NCI-H526 (cell line): ENCODE measurements at places on chromosomes 5 and 9.

DNA sequence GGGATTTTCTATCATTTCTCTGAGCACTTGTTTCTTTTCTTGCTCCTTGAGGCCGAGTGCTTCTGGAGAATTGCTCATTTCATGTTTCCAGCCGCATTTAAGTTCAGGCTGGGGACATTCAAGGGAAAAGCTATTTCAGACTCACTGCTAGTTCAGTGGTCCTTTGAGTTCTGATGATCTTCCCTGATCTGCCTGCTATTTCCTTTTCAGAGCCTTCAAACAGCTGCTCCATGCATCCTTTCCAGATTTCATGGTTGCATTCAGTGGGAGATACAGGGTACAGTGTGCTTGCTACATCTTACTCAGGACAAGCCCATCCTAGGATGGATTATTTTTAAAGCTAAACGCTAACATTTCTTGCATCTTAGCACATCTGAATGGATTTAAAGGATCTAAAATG, 14.7 kb downstream of the NDUFS4 start:
- no peak for DNase-seq

GRCh38 chr9:93992830-93993229, 37.7 kb upstream of the BARX1 start:
- no peak for DNase-seq

DNA sequence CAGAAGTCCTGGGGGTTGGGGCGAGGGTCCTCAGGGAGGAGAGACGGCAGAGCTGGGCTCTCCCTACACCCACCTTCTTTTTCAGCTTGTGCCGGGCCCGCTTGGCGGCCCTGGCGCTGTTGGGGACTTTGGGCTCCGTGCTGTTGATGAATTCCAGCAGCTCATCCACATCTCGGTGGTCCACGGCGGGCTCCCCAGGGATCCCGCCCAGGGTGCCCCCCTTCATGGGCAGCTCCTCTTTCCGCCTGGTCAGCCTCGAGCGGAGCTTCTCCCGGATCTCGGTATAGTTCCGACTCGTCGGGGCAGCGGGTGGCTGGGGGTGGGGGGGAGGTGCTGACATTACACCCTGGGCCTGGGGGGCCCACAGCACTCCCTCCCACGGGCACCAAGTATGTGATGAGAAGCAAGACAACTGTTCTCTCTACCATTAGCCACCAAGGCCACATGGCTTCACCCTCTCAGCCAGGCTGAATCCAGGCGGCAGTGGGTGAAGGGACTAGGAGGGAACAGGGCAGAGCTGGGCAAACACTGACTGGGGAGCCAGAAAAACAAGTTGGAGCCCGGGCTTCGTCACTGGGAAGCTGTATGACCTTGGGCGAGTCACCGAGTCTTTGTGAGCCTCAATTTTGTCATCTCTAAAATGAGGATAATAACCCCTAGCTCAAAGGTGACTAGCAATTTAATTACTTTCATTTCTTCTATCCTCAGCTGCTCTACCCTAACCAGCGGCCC, 14.6 kb upstream of the DDX41 start:
- no peak for DNase-seq

GRCh38 chr5:95909738-95910137, 51.9 kb downstream of the ELL2 start:
- DNase-seq: no peak

- DNase-seq: no peak
Measured at GRCh38 chr5:68149189-68149588, 66.4 kb upstream of the PIK3R1 start.

GRCh38 chr5:114065912-114066311, 296.0 kb upstream of the KCNN2 start:
- no peak for DNase-seq

DNA sequence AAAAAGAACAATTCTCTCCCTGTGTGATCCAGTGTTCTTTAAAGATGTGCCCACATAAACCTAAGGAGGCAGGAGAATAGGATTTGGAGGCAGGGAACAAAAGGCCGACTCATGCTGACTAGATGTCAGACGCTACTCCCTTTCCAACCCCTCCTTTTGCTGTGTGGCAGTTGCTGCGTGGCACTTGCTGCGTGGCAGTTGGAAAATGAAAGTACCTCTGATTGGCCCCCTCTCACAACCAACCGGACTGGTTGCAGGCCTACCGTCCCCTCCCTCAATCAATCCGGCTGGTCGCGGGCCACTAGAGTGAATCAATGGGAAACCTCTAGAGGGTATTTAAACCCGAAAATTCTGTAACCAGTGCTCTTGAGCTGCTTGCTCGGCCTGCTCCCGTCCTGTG, 551.0 kb downstream of the KIF4B start:
- no peak for DNase-seq

DNA sequence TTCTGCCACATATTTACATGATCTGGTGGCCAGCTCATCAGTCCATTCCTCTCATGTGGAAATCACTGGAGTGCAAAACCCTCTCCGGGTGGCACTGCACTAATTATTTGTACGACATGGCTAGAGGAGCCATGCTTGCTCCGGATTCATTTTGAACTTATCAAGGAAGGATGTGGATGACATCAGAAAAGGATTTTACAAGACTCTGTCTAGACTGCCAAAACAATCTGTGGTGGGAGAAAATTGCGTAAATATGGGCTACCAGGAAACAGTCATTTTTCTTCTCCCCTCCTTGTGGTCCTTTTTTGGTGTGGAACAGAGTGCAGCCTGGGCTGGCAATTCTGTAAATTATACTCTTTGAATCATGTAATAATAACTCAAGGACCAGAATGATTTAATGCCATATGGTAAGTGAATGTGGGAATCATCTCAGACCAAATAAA, 123.4 kb upstream of the IFNE start:
- no peak for DNase-seq

GRCh38 chr5:16669776-16670175, 53.0 kb upstream of the RETREG1 start:
- no peak for DNase-seq

DNA sequence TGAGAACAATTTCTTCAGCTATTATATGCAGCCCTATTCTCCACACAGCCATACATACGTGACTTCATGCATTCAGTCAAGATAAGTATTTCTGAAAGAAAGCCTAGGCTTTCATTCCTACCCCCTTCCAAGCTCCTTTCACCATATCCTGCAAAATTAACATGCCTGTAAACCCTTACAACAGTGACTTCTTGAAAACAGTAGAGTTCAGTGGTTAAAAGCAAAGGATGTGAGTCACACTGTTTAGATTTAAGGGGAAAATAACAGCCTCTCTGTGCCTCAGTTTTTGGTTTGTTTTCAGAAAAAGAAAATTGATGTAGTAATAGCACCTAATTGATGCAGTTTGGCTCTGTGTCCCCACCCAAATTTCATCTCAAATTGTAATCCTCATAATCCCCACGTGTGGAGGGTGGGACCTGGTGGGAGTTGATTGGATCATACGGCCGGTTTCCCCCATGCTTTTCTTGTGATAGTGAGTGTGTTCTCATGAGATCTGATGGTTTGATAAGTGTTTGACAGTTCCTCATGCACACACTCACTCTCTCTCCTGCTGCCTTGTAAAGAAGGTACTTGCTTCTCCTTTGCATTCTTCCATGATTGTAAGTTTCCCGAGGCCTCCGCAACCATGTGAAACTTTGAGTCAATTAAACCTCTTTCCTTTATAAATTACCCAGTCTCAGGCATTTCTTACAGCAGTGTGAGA, 264.8 kb downstream of the CETN3 start:
- no peak for DNase-seq

GRCh38 chr5:74810915-74811314, 43.9 kb downstream of the NSA2 start:
- DNase-seq: no peak

- DNase-seq: no peak
Measured at GRCh38 chr9:18233311-18233710, 240.6 kb upstream of the ADAMTSL1 start.

DNA sequence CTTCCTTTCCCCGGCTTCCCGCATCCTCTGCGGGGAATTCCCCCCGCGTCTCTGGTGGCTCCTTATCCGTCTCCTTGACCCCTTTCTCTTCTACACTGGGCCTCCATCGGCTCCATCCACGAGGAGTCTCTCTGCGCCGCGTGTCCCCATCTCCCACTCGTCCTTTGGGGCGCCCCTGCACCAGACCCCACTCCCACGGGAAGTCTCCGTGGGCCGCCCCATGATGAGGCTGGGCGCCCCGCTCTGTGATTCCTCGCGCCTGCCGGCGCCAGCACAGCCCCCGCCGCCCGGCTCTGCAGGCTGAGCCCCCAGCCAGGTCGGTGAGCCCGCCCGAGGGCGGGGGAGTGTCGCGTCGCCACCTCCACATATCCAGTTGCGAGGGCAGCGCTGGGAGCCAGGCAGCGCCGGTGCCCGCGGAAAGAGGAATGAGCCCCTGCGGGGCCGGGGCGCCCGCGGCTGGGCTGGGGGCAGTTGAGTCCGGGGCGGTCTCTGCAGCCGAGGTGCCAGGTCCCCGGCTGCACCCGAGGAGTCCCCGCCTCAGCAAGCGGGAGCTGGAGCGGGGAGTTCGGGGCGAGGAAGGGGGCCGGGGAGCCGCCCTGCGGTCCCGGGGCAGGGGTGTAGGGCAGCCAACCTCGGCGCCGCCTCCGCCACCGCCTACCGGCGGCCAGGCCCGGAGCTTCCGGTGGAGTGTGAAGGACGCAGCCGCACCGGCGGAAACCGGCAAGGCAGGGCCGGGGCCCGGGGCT, 2.1 kb upstream of the TRAF1 start:
- DNase-seq: peak; percentile 67

- no peak for DNase-seq
Measured at GRCh38 chr5:138654281-138654867, 79.2 kb upstream of the HSPA9 start.

DNA sequence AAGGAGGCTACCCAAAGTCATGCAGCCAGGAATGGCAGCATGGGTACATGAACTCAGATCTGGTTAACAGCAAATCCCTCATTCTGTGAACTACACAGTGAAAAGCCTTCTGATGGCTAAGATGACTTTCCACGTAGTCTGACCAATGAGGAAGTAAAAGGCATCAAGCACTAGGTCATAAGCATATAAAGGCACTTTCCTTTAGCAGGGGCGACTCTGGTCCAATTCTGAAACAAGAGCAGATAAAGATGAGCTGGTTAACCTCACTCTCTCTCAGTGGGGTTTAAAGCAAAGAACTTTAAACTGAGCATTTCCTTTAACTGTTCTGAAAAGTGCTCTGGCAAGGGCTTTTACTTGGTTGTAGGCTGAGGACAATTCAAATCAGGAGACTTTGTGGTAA, 21.1 kb downstream of the PSMB7 start:
- no peak for DNase-seq

GRCh38 chr5:40396317-40396716, 283.4 kb upstream of the PTGER4 start:
- no peak for DNase-seq

- DNase-seq: no peak
Measured at GRCh38 chr5:171155621-171156020, 153.4 kb upstream of the TLX3 start.

DNA sequence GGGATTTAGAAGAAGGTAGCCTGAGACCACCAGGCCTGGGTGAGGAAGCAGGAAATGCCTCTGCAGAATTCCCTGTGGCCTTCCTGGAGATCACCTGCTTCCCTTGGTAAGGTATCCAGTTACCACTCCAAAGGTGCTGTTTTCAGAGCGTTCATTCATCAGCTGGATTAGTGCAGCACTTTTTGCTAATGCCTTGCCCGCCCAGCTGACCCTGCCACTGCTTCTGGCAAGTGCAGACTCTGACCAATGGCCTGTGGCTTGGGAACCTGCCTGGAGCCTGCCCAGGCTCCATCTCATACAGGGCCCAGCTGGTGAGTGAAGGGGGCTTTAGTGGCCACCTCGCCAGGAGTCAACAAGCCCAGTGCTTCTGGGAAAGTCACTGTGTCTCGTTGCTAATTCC, 48.6 kb downstream of the FOXI1 start:
- peak; percentile 85 for DNase-seq

DNA sequence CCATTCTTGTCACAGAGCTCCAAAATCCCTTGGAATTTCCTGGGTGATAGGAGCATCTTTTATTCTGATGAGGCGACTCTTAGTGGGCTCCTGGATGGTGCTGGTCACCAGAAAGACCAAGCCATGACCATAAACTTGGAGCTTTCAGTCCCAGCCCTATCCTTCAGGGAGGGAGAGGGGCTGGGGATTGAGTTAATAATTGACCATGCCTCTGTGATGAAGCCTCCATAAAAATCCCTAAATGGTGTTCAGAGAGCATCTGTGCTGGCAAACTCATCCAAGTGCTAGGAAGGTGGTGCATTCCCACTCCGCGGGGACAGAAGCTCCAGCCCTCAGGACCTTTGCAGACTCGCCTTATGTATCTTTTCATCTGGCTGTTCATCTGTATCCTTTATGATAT, 28.7 kb downstream of the MCCC2 start:
- DNase-seq: no peak

GRCh38 chr9:133715866-133716563, 22.1 kb downstream of the SARDH start:
- DNase-seq: no peak
